ENCODE measurements at places on chromosomes 7 and 10.

DNA sequence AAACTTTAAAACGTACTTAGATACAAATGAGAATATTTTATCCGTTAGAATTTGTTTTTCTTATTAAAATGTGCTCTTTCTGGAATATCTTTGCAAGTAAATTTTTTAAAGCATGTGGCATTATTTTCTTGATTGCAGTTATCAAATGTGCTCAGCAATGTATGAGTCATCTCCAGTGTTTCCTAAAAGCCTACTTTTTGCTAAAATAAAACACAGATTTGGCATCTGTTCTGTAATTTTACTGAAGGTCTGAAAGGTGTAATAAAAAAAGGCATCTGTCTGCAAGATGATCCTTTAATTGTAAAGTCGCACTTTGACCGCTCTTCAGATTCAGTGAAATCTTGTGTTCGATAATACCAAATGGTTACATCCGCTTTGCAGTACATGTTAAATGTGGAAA lies 3.4 kb downstream of the GNAT3 start:
- DNase-seq = no peak

DNA sequence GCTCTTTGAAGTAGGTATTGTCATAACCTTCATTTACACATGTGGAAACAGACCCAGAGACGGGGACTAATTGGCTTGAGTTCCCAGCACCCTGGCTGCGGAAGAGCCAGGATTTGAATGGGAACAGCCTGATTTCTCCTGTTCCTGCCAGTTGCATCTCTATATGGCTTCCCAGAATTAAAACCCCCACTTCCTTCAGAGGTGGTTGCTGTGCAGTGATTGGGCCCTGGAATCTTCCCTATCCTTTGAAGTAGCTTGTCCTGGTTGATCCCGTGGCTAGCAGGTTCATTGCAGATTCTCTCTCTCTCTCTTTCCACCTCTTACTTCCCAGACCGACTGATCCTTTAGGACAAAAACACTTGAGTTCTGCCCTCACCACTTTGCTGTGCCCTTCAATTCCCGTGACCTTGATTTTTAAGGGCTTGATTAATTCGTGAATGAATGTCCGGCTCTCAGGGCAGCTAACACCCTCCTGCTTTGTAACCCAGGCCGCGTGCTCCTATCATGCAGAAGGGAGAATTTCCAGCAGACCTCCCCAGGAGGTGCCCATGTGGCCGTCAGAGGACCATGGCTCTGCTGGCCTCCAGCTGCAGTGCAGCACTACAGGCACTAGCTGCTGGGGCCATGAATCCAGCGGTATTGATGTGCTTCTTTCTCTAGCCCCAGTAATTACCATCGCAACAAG lies 120.6 kb upstream of the AGK start:
- DNase-seq = no peak

DNA sequence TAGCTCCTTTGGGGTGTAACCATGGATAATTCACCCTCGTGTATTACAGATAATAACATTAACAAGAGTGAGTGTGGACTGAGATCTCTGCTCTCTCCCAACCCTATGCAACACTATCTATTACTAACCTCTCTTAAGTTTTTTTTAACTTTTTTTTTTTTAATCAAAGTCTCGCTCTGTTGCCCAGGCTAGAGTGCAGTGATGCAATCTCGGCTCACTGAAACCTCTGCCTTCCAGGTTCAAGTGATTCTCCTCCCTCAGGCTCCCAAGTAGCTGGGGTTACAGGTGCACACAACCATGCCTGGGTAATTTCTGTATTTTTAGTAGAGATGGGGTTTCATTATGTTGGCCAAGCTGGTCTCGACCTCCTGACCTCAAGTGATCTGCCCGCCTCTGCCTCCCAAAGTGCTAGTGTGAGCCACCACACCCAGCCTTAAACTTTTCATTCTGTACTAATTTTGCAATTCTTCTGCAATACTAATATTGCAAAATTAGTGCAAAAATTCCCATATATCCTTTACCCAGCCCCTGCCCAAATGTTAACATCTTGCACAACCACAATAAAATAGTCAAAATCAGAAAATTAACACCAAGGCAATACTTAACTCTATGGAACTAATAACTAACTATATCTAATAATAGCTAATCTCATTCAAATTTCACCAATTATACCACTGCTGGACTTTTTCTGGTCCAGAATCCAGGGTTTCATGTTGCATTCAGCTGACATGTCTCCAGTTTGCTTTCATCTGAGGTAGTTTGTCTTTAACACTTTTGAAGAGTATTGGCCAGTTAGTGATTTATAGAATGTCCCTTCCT lies 66.5 kb upstream of the TCF7L2 start:
- no peak for DNase-seq

DNA sequence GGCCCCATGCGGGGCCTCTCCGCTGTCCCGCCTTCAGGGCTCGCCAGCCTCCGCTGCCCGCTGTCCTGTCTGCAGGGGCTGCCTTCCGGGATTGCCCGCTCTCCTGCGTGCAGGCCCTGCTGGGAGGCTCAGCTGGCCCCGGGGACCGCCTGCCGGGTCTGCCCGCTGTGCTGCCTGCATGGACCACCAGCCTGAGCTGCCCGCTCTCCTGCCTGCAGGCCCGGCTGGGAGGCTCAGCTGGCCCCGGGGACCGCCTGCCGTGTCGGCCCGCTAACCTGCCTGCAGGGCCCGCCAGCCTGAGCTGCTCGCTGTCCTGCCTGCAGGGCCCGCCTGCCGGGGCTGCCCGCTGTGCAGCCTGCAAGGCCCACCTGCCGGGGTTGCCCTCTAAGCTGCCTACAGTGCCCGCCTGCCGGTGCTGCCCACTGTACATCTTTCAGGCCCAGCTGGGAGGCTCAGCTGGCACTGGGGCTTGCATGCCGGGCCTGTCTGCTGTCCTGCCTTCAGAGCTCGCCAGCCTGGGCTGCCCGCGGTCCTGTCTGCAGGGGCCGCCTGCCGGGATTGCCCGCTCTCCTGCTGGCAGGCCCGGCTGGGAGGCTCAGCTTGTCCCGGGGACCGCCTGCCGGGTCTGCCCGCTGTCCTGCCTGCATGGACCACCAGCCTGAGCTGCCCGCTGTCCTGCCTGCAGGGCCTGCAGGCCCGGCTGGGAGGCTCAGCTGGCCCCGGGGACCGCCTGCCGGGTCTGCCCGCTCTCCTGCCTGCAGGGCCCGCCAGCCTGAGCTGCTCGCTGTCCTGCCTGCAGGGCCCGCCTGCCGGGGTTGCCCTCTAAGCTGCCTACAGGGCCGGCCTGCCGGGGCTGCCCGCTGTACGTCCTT lies 165.1 kb downstream of the GLRX3 start:
- peak; percentile 6 for DNase-seq

- DNase-seq = no peak
These were observed 86.5 kb downstream of the PAXIP1 start for GRCh38 chr7:154916381-154916780.

GRCh38 chr10:43772171-43772570 lies 123.5 kb upstream of the ZNF32 start:
- no peak for DNase-seq

DNA sequence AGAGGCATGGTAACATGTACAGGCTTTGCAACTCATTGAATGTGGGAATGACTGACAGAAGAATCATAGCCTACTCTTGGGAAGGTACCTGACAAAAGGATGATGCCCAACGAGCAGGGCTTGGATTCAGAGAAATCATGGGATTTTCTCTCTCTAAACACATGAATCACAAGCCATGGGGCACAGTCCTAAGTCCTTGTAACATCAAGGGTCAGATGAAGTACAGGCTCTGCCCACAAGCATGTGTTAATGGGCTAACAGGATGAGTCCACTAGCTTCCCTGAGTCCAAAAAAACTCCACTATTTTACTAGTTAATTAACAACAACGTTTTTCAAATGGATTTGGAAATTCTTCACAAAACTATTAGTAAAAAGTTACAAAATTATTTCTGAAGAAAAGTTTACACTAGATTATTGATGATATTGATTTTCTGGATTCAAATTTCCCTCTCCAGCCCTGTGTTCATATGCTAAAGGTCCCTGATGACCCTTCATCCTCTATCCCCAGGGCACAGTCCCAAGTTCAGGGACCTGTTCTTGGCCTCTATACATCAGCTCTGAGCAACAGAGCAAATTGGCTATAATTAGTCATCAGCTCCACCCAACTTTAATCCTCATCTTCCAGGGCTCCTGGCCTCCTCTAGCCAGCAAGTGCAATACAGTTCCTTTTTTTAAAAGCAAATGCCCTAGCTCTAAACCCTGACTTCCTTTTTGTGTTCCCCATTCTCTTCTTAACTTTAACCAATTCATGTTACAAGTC lies 99.8 kb downstream of the GSAP start:
- DNase-seq = no peak

DNA sequence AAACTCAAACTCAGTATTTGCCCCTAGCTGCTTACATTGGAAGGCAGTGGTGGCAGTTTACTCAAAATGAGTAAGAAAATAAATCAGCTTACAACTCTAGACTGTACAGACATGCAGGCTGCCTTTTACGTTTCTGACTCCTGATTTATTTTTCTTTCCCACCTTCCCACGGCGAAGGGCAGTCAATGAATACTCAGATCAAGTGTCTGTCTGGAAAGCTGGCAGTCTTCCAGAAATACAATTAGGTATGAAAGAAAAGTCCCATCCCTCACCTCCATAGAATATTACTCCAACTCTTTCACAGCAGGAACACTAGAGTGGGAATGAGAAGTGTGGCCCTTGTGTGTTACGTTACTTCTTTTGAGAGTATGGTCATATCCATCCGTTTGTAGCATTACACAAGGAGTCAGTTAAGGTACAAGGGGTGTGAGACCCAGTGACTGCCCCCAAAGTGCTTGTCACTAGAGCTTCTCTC lies 1.3 kb upstream of the PAPSS2 start:
- no peak for DNase-seq

DNA sequence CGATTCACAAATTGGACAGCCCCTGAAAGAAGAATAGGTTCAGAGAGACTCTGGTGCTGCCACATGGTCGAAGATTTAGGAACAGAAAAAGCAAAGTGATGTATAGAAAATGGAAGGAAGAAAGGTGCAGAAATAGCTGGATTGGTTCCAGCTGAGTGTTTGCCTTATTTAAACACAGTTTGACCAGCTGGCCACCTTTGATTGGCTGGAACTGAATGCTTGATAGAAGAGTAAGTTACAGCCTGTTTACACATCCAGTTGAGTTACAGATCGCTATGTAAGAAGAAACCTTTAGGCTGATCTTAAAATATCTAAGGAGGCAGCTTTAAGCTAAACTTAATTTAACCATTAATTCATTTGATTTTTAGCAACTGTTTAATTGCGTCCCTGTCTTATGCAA lies 40.3 kb upstream of the KAT6B start:
- DNase-seq = no peak

DNA sequence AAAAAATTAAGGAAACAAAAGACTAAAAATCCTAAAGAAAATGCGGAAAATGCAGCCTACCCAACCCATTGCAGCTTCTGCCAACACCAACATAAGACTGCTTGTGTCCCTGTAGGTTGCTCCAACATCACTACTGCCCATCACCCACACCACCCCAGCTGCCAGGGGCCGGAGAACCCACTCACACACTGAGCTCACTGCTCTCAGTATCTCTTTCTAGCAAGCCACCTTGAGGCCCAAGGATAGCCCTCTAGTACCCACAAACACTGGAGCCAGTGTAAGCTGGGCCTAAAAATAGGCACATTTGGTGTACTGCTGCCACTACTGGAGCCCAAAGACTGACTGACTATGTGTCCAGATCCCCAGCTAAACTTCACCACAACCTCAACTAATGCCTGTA lies 67.3 kb downstream of the MEST start:
- no peak for DNase-seq

- DNase-seq = no peak
These were observed 47.3 kb downstream of the FRMPD2 start for GRCh38 chr10:48227213-48227612.

GRCh38 chr7:77714195-77714594 lies 17.9 kb downstream of the RSBN1L start:
- DNase-seq = no peak

- DNase-seq = no peak
These were observed 60.1 kb upstream of the ARID5B start for GRCh38 chr10:61841338-61841875.

DNA sequence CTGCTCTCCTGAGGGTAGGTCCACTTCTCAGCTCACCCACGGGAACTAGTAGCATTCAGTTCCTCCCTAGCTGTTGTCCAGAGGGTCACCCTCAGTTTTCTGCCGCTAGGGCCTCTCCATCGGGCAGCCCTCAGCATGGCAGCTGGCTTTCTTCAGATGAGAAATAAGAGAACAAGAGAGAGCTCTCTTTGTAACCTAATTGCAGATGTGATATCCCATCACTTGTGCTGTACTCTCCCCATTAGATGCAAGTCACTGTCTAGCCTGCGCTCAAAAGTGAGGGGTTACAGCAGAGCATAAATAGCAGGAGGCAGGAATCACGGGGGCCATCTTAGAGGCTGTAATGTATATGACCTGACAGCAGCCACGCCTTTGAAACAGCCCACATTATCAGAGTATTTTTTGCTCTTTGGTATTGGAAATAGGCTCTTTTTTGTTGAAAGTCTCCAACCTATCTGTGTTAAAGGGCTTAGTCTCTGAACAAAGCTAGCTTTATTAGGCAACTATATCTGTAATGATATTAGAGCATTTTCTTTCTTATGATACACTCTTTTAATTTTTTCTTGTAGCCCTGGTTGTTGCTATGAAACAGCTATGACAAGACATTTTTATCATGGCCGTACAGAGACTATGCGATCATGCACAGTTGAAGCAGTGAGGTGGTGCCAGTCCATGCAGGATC lies 45.7 kb downstream of the CROT start:
- DNase-seq = no peak

- DNase-seq = no peak
These were observed 51.2 kb upstream of the KMT2E start for GRCh38 chr7:104962781-104963180.

DNA sequence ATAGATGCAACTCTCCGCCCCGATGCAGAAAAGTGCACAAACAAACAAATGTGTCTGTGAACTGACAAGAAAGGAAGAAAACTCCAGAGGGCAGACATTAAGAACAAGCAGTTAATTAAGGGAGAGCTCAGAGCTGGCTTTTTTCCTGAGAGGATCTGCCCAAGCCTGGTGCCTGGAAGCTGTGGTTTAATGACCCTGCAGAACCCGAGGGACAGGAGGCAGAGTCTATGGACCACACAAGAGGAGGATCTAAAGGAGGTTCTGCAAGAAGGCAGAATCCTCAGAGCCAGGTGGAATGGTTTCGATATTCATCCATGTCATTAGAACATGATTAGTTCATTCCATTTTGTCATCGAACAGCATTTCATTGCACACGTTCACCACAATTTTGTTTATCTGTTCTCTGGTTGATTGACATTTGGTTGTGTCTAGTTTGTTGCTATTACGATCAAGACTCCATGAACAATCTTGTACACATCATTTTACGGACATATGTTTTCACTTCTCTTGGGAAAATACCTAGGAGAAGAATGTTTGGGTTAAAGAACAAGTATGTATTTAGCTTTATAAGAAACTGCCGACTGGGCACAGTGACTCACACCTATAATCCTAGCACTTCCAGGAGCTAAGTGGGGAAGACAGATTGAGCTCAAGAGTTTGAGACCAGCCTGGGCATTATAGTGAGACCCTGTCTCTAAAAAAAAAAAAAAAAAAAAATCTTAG lies 560.2 kb downstream of the CALN1 start:
- no peak for DNase-seq

- no peak for DNase-seq
These were observed 43.2 kb downstream of the BICC1 start for GRCh38 chr10:58555930-58556311.

- no peak for DNase-seq
These were observed 806.6 kb downstream of the NXPH1 start for GRCh38 chr7:9240001-9240400.

Data from activated gamma-delta T cell treated with anti-CD3 and anti-CD28 coated beads, Interleukin-2, amount 50 U/mL, for 16 hours (primary cell).